ENCODE measurements at places on chromosomes 1 and 21.

DNA sequence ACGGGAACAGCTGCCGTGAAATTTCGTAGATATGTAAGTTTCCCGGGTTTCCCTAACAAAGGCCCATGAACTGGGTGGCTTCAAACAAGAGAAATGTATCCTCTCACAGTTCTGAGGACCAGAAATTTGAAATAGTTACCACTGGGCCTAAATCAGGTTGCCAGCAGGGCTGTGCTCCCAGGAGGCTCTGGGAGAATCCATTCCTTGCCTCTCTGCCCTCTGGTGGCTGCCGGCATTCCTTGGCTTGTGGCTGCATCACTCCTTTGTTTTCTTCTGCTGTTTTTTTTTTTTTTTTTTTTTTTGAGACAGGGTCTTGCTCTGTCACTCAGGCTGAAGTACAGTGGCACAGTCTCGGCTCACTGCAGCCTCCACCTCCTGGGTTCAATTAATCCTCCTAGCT, 23.7 kb downstream of the UMODL1 start:
- no peak for DNase-seq

GRCh38 chr1:237492359-237492758, 398.4 kb downstream of the ZP4 start:
- no peak for DNase-seq

DNA sequence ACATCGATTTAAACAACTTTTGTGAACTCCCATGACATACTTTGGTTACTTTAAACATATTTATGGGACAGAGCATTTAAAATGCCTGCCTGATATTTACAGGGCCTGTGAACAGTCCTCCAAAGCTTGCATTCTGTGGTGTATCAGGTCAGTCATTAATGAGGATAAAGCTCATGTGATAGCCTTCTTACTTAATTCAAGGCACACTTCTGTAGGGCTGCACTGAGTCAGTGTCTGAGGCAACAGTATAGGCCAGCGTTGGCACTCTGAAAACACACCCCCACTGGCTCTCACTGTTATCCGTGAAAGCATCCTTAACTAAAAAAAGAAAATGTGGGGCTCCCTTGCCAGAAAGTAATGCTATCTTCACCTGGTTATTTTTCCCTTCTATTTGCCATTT, 200.0 kb downstream of the NFIA start:
- no peak for DNase-seq

DNA sequence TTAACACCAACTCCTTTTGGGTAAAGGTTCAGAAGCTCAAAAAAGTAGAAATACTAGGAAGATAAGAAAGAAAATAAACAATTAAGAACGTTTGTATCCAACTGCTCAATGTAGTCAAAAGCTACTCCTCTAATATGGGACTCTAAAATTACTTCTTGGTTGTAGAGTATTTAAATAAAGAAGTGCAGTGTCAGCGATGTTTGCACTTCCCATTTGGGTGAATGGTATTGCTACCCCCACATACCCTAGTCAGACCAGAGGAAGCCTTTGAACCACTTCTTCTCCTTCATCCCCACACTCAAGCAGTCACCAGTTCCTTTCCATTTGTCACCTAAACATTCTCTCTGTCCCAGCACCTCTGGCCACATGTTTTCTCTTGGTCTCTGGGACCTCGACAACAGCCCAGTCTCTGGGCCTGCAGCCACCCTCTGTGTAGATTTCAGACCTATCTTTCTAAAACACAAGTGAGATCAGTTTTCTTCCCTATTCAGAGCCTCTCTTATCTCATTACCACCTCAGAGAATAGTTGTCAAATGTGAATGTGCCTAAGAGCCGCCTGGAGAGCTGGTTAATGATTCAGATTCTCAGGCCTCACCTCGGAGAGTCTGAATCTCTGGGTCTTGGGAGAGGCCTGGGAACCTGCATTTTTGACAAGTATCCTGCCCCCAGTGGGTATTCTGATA, 109.8 kb downstream of the OMA1 start:
- DNase-seq = no peak

GRCh38 chr1:209627732-209628196, 24.5 kb downstream of the LAMB3 start:
- peak; percentile 60 for DNase-seq

- no peak for DNase-seq
These were observed 27.3 kb upstream of the ZNF362 start for GRCh38 chr1:33228935-33229487.

DNA sequence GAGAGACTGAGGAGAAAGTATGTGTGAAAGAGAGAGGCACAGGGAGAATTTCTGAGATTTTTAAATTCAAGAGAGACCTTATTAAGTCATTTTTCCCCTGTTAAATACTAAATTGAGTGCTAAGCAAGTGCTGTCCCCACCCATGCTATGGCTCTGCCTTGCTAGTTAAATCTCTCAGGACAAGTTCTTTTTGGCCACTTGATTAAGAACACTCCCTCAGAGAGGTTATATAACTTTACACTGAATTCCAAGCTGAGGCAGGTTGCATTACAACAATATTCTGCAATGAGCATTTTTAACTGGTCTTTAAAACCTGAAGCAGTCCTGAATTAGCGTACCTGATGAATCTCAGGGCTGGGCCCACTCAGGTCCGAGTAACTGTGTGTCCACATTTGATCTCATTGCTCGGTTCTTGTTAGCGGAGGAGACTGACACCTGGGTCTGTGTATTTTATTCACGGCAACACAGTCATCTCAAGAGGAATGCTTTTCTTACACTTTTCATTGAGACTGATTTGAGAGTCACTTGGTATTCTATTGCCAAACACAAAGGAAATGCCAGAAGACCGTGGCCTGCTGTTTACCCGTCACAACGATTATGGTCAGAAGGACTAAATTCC, 187.6 kb upstream of the ST6GALNAC5 start:
- DNase-seq = no peak

DNA sequence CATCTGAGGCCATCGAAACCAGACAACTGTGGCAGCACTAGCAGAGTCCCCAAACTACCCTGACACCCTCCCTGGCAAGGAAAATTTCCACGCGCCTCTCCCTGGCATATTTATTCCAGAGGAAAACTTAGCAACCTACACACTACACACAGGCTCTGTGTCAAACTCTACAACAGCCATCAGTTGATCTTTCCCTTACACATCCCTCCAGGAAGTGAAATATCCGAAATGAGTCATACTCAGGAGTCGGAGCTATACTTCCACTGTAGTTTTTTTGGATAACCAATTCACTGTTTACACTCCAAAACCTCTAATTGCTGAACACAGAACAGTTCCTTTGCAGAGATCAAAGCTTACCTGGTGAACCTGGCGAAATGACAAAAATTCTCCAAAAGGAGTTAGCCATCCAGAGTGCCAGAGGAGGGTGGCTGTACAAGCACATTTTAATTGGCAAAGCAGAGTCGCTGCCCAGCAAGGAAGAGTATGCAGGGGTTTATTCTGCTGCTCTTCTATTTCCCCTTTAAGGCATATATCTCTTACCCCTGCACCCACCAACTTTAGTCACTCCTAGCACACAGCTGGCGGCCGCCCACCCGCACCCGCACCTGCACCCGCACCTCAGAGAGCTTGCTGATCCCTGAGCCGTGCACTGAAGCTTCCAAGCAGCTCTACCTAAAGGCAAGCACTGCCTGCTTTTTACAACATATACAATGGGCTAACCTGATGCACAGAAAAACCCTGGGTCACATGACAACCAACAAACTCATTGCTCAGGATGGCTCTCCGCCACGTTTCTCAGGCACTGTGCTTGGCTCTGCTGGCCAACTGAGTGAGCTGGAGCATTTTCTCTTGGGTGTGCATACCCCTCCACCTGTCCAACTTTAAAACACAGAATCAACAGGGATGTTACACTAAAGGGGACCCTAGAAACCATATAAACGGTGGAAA, 54.9 kb downstream of the CAPZB start:
- DNase-seq = no peak
